ENCODE measurements at places on chromosomes 3 and 15. TPM values are rescaled to one million over a fixed set of nuclear protein-coding genes. Genes with fewer than 3 reads are reported as not detected.

Gene TM4SF18
- total RNA-seq = 1.9 TPM

Gene RASA2
- total RNA-seq = 21.7 TPM

Gene BCL2A1
- total RNA-seq = 1.0 TPM

Gene SRGAP3
- total RNA-seq = 8.6 TPM

DNA sequence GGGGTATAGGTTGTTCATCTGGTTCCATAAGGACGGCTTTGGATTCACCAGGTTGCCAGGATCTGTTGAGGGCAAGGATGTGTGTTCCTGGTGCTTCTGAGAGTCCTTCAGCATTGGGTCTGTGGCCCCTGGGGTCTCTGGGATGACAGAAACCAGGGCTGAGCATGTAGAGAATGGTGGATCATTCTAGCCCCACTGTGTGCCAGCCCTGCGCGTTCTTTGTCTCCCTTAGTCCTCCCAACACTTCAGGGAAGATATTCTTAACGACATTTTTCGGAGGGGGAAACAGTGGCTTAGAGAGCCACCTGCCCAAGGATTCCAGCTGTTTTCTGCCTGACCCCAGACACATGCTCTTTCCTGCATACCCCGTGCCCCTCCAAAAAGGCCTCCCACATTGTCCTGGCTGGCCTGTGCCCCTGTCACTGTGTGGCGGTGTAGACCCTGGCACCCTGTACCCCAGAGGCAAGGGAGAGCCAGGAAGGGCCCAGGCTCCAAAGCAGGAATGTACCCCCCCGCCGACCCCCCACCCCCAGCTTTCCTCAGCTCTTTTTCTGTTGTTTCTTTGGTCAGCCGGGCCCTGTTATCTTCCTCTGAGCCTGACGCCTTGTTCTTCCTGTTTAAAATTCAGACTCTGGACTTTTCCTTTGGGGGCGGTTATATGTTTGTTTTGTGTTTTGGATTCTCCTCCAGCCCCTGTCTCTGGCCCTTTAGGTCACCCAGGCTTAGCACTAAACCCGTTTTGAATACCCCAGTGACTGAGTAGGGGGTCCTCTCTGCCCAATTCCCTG, 57.8 kb upstream of the SMAD6 start:
- DNase-seq = no peak

- DNase-seq = no peak
Observed at GRCh38 chr3:127158614-127159229, 34.2 kb upstream of the PRR23E start.

GRCh38 chr3:16520970-16521881, 7.7 kb upstream of the RFTN1 start:
- DNase-seq = no peak

DNA sequence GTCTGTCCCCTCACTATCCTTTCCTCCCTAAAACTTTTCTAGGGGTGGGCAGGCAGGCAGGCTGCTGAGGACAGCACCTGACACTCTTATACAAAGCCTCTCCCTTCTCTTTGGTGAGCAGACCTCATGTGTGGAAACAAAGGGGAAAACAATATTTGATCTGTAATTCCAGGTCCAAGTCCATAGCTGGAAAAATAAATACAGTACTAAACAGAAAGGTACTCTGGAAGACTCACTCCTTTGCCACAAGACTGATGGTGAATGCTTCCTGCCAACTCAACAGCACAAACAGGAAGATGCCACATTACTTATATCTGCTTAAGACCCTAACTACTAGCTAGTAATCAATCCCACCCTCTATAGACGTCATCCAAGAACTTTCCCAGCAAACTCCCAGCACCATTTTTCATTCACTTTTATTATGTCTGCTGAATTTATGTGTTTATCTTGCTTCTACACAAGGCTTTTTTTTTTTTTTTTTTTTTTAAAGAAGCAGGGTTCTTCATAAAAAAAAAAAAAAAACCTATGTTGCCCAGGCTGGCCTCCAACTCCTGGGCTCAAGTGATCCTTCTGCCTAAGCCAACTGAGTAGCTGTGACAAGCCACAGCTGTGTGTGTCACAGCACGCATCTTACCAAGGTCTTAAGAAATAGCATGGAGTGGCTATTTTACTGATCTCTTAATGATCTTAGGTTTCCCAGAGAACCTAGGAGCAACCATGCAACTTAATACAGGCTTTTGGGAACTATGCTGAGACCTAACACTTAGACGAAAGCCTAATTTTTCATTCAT, 44.2 kb upstream of the CSPG5 start:
- no peak for DNase-seq

GRCh38 chr3:194287977-194288706, 63.0 kb downstream of the CPN2 start:
- no peak for DNase-seq

GRCh38 chr3:4340411-4341335, 37.5 kb downstream of the SETMAR start:
- no peak for DNase-seq

- DNase-seq = no peak
Observed at GRCh38 chr3:46759239-46760167, 41.8 kb upstream of the PRSS50 start.
